Stomach (tissue), 19 donors: ENCODE measurements at places on chromosomes 3 and 15. TPM values are rescaled to one million over a fixed set of nuclear protein-coding genes. Genes with fewer than 3 reads are reported as not detected.

The SLC35G2 gene
- not detected for total RNA-seq

The FAM162A gene
- 137 TPM for total RNA-seq

GRCh38 chr15:95440712-95441111 lies 889.8 kb upstream of the NR2F2 start:
- no peaks in the 10 kb centered on the region for H3K4me1 ChIP-seq
- peak overlapping the region; percentile 37 for H3K27ac ChIP-seq
- no peaks in the 10 kb centered on the region for H3K36me3 ChIP-seq
- H3K4me3 ChIP-seq = no peak overlapping the region
- DNase-seq = no peak

- H3K4me3 ChIP-seq = no peak overlapping the region
- no peaks in the 10 kb centered on the region for H3K4me1 ChIP-seq
- DNase-seq = no peak
- H3K36me3 ChIP-seq = no peaks in the 10 kb centered on the region
- H3K27me3 ChIP-seq = no peaks in the 10 kb centered on the region
These were observed 218.4 kb upstream of the LRTM1 start for GRCh38 chr3:55146216-55146615.

- H3K36me3 ChIP-seq = no peaks in the 10 kb centered on the region
- no peaks in the 10 kb centered on the region for H3K27me3 ChIP-seq
- peak overlapping the region; percentile 86 for H3K27ac ChIP-seq
- no peak overlapping the region for H3K4me3 ChIP-seq
- peak; percentile 61 for DNase-seq
These were observed 23.6 kb downstream of the VGLL4 start for GRCh38 chr3:11619946-11620652.

GRCh38 chr3:124297062-124297980 lies 305.4 kb upstream of the ROPN1 start:
- peaks cover 2% of the 10 kb centered on the region for H3K27me3 ChIP-seq
- peaks cover 7% of the 10 kb centered on the region for H3K4me1 ChIP-seq
- H3K27ac ChIP-seq = no peak overlapping the region
- no peak overlapping the region for H3K4me3 ChIP-seq
- DNase-seq = peak; percentile 34
- no peaks in the 10 kb centered on the region for H3K36me3 ChIP-seq
